ENCODE measurements at places on chromosomes 1 and 21.

- DNase-seq: no peak
Observed at GRCh38 chr1:30039354-30040080, 683.9 kb downstream of the MATN1 start.

DNA sequence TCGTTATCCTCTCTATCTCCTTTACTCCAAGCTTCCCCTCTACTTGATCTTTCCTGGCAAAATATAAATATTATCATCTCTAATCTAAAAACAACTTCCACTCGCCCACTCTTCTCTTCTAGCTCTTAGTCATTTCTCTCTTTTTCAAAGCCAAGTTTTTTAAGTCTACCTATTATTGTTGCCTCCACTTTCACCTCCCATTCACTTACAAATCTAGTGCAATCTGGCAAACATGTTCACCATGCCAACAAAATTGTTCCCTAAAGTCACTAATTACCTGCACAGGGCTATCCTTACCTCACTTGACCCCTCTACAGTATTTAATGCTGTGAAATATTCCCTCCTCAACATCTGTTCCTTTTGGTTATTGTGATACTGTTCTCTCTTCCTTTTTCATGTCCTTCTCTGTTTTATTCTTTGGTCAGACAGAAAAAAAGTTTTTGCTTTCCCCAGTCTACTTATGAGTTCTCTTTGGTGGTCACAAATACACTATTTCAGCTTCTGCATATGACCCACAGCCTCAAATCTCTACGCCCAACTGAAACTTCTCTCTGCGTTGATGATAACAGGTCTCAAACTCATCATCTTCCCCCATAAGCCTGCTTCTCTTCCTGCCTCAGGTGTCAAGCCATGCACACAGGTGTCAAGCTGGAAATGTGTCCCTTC, 31.9 kb upstream of the RAP1A start:
- no peak for DNase-seq

DNA sequence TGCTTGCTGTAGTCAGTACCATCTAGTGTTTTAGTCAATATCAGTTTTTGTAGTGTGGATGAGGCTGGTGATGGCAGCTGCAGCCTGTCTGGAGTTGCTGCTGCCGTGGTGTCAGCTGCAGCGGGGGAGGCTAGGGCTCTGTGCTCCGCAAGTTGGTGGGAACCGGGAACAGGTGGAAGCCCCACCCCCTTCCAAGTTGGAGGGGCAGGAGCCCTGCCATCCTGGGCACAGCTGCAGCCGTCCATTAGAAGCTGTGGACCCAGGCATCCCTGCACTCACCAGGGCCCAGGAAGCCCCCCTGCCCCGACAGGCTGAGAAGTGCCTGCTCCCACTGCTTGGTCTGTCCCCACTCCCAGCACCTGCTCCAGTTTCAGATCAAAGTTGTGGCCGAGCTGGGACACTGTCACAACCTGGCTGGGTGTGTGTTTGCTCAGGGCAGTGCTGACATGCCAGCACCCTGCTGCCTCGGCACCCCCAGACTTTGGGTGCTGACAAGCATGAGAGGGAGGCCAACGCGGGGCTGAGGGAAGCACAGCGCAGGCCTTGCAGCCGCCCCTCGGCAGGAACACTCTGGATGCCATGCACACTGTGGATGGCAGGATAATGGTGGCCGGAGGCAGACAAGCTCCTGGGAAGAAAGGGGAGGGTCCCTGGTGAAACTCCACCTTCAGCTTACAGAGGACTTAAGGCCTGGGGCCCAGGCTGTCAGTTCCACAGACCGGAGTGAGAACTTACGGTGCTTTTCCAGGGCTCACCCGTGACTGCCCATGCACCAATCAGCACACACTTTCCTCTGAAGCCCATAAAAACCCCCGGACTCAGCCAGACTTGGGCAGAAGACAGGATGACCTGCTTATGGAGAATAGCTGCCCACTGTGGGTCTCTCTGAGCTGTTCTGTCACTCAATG, 86.9 kb downstream of the ADARB1 start:
- no peak for DNase-seq

DNA sequence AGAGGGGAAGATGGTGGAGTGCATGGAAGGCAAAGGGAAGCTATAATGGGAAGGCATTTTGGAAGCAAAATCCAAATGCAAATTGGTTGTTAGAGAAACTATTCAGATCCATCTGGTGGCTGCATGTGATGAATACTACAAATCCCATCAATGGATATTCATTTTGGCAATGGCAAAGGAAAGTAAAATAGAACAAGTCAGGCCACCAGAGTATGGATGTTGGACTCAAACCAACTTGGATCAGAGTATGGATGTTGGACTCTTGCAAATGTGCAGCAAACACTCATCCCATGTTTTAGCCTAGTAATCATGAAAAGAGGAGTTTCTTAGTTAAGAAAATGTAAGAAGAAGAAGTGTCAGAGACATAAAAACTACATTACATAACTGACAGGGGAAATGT, 289.6 kb upstream of the DAB1 start:
- DNase-seq: no peak

DNA sequence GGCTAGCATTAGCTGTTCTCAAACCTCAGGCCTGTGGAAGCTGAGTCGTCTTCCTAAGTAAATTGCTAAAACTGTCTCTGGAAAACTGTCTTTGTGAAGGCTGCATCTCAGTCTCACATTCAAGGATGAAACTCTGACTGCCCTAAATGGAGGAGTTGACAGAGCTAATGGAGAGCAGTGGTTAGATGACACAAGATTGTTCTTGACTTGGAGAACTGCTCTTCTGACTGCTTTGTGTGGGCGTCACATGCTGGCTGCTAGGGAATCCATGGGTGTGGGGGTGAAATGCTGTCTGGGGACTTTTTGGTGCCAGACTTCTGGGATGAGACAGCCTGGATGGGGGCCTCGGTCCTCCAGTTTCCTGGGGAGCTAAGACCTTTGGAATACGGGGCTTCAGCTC, 24.5 kb upstream of the TSPAN2 start:
- DNase-seq: no peak

DNA sequence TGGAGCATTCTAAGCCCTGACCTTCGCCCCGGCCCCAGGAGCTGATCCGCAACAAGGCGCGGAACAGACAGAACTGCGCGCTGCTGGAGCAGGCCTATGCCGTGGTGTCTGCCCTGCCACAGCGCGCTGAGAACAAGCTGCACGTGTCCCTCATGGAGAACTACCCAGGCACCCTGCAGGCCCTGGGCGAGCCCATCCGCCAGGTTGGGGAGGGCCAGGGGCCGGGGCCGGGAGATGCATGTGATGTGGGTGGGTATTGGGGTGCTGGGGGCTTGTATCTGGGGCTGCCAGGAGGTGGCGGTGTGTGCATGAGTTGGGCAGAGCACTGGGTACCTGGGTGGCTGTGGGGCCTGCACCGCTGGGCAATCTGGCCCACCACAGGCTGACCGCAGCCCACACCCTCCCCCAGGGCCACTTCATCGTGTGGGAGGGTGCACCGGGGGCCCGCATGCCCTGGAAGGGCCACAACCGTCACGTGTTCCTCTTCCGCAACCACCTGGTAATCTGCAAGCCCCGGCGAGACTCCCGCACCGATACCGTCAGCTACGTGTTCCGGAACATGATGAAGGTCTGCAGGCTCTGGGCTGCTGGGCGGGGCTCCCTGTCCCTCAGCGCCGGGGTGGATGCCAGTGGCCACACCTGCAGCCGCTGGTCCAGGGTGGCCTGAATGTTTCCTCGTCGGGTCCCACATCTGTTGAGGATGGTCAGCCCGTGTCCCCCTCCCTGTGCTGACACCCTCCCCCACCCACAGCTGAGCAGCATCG, 65.8 kb downstream of the TRIM11 start:
- peak; percentile 19 for DNase-seq

DNA sequence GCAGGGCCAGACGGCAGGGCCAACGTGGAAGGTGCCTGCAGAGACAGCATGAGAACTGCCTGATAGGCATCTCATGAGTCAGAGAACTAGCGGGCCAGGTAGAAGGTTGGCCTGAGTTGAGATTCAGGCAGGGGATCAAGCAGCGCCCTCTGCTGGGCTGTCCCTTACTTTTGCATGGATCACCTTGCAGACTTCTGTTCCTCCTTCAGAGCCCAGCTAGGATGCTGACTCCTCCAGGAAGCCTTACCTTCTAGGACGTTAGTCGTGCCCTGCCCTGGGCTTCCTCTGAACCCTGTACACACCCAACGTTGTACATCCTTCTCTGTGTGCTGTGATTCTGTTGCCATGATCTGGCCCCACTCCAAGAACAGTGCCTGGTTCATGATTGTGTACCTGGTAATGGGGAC, 231.3 kb upstream of the VAMP3 start:
- peak; percentile 28 for DNase-seq

- DNase-seq: no peak
Observed at GRCh38 chr1:200496937-200497336, 87.1 kb upstream of the ZNF281 start.

DNA sequence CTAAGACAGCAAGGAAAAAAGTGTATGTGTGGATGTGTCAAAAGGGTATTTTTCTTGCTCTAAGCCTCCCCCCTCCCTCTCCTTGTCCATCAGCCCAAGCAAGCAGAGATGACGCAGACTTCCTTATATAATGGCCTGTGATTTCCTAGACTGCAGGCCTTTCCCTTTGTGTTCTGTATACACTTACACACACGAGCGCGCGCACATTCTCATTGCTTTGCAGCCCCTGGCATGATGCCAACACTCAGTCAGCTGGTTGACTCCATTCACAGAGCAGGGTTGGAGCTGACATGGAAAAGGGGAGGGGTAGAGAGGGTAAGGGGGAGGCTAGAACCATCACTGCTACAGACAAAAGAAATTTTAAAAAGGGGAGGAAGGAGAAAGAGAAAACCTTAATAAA, 41.8 kb downstream of the GATAD2B start:
- peak; percentile 90 for DNase-seq

GRCh38 chr1:64515427-64515826, 45.5 kb downstream of the CACHD1 start:
- no peak for DNase-seq

DNA sequence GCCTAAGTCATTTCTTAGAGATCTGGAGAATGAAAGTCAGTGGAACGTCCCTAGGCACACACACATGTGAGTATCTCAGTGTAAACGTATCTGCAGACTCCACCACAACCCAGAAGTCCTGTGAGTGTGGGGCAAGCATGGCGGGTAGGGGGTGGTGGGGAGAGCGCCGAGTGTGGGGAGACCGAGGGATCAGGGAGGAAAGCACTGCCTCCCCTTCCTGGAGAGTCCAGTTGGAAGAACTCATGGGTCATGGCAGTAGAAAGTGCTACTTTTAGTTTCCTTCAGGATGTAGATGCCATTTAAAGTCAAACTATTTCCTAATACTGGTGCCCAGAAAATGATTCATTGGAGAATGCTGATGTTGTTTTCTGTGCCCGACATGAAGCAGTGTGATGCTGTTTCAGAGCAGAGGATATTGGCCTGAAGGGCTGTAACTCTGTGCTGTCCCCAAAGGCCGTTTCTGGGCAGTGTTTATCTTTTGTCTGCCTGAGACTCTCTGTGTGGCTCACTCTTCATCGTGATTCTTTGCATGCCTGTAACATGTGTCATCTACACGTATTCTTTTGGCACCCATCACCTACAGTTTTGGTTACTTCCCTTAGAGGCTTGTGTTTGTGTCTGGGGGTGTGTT, 45.7 kb upstream of the TSPAN2 start:
- DNase-seq: no peak

GRCh38 chr1:200588698-200589097, 31.9 kb downstream of the KIF14 start:
- DNase-seq: no peak

GRCh38 chr1:55081905-55082296, 42.6 kb downstream of the PCSK9 start:
- no peak for DNase-seq

DNA sequence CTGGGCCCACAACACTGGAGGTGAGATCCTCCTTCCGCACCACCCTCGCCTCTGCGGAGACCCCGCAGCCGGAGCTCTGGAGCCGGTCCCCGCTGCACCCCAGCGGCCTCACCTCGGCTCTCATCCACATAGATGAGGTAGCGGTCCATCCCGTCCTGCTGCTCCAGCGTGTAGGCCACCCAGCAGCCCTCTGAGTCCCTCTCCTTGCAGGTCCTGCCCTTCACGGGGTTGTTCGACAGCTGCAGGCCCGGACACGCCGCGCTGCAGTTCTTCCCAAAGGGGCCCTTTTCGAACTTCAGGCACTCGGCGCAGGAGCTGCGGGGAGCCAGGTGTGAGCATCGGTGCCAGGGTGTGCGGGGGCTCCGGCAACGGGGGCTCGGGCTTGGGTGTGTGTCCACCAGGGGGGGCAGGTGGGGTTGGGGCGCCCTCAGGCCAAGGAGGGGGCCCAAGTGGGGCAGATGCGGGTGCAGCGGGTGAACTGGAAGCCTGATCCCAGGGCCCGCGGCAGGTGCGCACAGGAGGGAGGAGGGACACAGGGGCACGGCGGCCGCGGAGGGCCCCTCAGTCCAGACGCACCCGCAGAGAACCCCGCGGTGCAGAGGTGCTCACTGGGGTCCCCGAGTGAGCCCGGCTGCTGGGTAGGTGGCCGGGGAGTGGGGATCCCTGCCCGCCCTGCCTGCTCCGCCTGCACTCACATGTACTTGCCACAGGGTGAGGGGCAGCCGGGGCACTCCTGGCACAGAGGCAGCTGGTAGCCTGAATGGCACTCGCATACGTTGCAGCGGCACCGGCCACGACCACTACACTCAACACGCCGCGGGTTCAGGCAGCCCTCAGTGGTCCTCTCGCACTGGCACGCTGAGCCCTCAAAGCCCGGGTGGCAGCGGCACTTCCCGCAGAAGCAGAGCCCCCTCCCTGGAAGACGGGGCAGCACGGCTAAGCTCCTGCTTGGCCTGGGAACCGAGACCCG, 15.4 kb upstream of the PTTG1IP start:
- DNase-seq: no peak

DNA sequence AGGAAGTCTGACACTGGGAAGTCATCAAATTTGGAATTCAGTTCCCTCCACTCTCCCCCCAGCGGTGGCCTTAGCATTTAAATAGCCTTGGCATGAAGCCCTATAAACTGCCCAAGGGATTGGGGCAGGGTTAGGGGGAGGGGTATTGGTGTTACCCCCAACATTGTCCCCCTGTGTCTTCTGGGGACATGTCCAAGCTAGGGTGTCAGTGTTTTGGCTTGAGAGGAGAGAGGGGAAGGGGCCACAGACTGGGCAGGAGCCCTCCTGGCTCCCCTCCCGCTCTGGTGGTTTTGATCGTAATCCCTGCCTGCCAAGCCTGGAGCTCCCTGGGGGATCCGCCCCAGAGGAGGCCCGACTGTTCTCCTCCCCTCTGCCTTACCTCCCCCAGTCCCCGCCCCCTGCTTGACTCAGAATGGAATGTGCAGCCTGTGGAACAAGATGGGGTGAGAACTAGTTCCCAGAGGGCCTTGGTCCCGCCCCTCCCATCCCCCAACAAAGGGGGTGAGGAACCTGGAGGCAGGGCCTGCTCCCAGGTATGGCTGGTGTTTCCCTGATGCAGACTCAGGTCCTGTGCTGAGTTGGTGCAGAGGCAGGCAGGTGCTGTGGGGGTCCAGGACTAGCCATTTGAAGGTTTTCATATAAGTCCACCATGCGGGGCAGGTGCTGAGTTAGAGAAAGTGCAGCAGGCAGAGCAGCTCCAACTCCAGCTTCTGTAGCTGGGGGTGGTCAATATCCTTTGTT, 7.4 kb downstream of the SOX13 start:
- peak; percentile 94 for DNase-seq

Measured in left colon (tissue), 2 donors.